ENCODE measurements at places on chromosomes 3 and 15.
A peak's percentile ranks its signal among the peaks of the same experiment; 100 is the strongest.

- no peak for DNase-seq
Measured at GRCh38 chr3:105752791-105753415, 115.9 kb downstream of the CBLB start.

DNA sequence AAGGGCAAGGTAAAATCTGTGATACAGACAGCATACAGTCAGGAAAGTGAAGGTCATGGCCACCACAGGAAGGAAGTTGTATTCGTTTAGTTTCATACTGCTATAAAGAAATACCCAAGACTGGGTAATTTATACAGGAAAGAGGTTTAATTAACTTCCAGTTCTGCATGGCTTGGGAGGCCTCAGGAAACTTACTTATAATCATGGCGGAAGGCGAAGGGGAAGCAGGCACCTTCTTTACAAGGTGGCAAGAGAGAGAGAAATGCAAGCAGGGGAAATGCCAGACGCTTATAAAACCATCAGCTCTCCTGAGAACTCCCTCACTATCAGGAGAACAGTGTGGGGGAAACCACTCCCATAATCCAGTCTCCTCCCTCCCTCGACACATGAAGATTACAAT lies 353.7 kb upstream of the SEMA6D start:
- DNase-seq: no peak

- DNase-seq: no peak
Measured at GRCh38 chr3:109188741-109189140, 52.2 kb downstream of the C3orf85 start.

- no peak for DNase-seq
Measured at GRCh38 chr3:45010811-45011333, 15.2 kb upstream of the CLEC3B start.

DNA sequence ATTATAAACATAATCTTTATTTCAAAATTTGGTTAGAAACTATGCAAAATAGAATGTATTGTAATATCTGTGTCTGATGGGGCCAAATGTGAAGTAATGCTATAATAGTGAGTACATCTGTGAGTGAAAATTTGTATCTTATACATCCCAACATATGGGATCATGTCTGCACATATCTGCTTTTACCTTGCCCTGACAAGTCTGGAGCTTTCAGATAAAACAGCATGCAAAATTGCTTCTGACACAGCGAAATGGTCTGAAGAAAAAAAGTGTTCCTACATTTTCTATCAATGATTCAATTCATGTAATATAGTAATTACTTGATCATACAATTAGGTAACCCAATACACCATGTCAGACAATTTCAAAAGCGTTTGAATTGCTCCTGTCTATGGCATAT lies 58.1 kb upstream of the P3H2 start:
- DNase-seq: no peak

DNA sequence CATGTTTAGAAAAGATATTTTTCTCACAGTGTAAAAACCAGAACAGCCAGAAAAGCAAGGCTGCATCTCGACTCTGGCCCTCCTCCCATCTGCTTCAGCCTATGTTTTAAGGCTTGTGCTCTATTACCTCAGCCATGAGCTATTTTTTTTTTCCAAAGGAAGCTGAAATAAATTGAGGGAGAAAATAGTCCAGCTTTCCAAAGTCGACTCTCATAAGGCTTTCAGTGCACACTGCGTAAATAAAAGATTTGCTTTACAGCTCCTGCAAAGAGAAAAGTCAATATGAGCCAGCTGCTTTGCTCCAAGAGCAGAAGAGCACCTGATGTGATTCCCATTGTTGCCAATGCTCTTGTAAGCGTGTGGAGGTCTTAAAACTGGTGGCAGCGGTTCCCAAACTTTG lies 26.7 kb downstream of the SCG3 start:
- DNase-seq: no peak

- no peak for DNase-seq
Measured at GRCh38 chr3:14303336-14304100, 98.9 kb upstream of the SLC6A6 start.

DNA sequence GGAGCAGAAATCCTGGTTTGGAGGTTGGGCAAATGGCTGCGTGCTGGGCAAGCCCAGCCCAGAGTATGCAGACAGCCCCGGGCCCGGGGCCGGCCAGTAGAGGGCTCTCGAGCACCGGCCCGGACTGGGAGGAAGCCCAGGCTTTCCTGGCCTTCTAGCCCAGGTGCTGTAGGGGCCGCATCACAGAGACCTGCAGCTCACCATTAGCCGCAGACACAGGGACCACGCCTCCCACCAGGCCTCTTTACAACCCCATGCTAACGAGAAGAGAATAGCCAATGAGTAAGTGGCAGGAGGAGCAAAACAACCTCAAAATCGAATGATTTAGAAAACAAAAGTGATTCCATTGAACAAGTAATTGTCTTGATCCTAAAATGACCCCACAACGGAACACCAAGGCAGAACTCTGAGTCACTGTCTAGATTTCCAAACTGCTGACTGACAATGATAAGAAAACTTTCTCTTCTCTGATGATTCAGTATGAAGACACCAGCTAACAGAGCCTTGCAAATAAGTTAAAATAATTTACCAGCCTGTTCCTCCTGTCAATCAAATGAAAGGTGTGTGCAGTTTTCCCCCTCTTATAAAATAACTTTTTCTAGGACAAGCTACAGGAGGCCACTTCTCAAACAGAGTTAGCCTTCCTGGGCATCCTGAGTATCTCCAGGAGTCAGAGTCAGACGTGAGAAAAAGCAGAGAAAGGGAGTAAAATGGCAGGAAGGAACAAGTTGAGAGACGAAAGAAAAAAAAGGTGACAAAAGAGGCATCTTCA lies 102.2 kb downstream of the DGKG start:
- peak; percentile 40 for DNase-seq

- DNase-seq: no peak
Measured at GRCh38 chr15:68706256-68706655, 114.4 kb downstream of the ANP32A start.

DNA sequence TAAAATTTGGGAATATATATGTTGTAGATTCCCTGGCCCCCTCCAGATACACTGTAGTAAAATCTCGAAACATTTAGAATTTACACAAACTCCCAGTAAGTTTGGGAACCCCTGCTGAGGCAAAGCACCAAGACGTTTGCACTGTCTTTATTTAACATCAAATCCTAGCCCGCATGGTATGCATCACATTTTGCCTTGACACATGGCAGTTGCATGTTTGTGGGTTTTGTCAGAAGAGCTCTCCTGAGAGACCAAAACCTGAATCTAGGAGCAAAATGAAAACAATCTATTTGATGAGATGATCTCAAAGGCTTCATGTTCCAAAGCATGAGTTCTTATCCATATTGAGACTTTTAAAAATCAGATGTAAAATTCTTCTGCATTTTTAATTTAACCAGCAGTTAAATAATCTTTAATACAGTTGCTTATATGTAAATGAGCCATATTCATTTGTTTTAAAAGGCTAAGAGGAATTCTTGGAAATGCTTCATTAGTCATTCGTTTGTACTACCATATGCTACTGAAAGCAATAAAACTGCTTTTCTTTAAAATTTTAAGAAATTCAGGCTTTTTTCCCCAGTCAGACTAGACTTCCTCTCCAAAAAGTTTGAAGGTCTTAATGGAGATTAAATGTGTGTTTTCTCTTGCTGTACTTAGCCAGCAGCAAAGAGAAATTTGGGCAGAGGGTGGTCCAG lies 105.2 kb upstream of the BOC start:
- DNase-seq: no peak

- DNase-seq: no peak
Measured at GRCh38 chr3:135056084-135056730, 261.1 kb downstream of the EPHB1 start.

DNA sequence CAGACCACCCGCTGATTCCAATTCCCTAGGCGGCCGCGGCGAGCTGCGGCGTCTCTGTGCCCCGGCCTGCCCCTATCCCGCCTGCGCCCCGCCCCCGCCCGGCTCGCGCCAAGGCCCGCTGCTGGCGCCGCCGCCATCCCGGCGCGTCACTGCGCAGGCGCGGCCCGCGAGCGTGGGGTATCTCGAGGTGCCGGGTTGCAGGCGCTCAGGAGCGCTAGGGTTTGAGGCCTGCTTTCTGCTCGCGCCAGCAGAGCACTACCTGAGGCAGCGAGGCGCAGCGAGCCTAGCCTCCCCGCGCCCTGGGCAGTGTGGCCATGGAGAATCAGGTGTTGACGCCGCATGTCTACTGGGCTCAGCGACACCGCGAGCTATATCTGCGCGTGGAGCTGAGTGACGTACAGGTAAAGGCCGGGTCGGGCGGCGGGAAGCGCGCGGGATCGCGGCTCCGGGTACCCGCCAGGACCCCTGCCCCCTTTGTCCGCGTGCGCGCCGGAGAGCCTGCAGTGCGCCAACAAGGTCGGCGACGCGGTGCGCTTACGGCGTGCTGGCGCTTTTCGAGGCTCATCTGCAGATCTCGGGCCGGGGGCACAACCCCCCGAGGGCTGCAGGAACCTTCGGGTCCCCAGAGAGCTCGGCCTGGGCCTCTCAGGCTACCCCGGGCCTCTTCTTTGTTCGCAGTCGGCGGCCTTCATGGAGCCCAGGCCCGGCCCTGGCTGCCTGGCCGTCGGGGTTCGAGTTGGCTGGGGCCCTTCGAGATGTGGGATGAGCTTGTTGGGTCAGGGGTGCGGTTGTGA lies at the start of gene HACD3:
Gene HACD3 (plus strand): TSS at position 146 of the 794 bp plus-strand sequence. CDS start 169 bp downstream, at position 315.
- DNase-seq: peak; percentile 86

GRCh38 chr3:43074482-43074881 lies 31.4 kb downstream of the POMGNT2 start:
- no peak for DNase-seq

DNA sequence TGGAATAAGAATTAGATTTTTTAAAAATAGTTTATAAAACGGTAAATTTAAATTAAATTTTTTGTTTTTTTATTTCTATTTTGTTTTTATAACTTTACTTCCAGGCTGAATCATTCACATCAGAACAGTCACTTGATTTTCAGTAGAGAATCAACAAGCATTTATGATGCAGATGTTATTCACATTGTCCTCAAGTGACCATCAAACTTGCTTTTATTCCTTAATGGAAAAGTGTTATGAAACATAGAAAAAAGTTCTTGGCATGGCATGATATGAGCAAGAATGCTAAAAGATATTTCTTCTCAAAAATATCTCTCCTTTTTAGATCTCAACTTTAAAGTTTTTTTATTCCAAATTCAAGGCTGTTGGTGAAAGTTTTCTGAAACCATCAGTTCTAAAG lies 70.9 kb upstream of the TGFBR2 start:
- DNase-seq: no peak

DNA sequence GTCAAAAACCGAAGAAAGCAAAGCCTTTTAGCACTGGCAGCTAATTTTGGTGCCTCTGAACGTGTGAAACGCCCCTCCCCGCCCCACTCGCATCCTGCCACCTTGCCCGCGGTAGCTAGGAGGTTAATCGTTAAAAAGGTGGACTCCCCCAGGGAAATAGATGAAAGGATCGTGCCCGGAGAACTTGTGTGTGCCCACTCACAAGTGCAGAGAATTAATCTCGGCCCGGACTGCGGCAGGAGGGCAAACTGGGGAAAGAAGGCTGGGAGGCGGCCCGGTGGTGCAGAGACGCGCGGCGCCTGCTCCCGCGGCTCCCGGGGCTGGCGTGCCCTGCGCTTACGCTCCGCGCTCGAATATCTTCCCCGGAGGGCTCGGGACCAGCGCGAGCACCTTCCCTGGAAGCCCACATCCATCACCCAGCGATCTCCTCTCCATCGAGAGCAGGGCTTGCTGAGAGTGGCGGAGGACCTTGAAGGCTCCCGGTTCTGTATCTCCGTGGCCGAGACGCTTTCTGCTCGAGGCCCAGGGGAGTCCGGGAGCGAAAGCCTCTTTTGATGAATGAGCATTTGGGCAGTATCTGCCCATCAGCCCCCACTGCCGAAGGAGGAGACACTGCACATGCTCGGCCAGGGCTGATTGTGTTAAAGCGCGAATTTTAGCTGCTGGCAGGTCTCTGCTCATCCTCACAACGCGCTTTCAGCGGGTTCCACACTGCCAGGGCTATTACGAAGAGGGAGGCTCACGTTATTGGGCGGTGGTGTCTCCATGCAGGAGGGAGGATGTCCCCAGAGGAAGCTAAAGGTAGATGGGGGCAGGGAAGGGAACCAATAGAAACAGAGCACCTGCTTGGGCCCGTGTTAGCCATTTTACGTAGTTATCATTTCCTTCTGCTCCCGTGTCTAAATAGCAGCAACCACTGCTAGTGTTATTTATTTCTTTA lies 1.3 kb upstream of the SPTSSB start:
- DNase-seq: no peak

GRCh38 chr15:100863075-100863795 lies 16.4 kb upstream of the ALDH1A3 start:
- DNase-seq: no peak

- no peak for DNase-seq
Measured at GRCh38 chr3:140470962-140471361, 206.9 kb upstream of the TRIM42 start.

DNA sequence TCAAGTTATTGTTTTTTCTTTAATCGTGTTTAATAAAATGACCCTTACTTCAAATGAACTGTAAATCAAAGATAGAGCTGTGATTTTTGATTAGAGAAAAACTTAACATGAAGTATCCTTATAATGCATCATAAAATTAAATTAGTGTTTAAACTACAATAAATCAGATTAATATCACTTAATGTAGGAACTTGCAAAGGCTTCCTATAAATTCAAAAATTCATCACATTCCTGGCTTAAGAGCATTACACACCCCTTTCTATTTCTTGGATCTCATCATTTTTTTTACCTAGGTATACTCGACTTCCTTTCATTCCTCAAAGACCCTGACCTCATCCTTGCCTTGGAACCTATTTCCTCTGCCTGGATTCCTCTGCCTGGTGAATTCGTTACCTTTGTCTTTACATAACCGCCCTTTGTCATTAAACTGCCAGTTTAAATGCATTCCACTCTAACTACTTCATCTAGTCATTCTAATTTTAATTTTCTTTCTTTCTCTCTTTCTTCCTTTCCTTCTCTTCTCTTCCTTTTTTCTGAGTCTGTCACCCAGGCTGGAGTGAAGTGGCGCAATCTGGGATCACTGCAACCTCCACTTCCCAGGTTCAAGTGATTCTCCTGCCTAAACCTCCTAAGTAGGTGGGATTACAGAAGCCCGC lies 1244.5 kb downstream of the OTOL1 start:
- DNase-seq: no peak

- DNase-seq: no peak
Measured at GRCh38 chr3:53844262-53845102, 1.7 kb downstream of the CHDH start.

- DNase-seq: no peak
Measured at GRCh38 chr3:31184261-31185061, 290.0 kb upstream of the GADL1 start.

- no peak for DNase-seq
Measured at GRCh38 chr3:114962189-114962588, 184.9 kb downstream of the ZBTB20 start.

- no peak for DNase-seq
Measured at GRCh38 chr3:119604878-119605277, 7.2 kb downstream of the PLA1A start.

DNA sequence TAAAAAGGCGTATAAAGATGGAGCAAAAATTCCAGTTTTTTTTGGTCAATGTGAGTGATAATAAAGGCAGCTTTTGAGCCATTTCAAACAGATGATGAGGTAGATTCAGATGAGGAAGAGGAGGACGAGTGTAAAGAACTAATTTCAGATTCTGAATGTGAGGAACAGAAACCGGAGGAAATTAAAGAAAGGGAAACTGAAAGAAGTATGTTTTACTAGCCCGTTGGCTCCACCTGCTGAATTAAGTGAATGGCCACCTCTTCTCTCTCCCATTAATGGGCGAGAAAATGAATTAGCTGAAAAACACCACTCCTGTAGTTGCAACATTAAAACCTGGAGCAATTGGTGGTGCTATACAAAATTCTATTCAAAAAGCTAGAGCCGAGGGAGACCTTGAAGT lies 55.4 kb downstream of the CYP19A1 start:
- DNase-seq: no peak

Measured in activated T-helper 1 cell treated with anti-CD3 and anti-CD28 coated beads, Interleukin-2, amount 50 U/mL, for 16 hours (primary cell).